Pons (tissue), 1 donor: ENCODE measurements at places on chromosomes 3 and 15.

- no peak for DNase-seq
Measured at GRCh38 chr3:13764161-13764560, 115.7 kb downstream of the WNT7A start.

DNA sequence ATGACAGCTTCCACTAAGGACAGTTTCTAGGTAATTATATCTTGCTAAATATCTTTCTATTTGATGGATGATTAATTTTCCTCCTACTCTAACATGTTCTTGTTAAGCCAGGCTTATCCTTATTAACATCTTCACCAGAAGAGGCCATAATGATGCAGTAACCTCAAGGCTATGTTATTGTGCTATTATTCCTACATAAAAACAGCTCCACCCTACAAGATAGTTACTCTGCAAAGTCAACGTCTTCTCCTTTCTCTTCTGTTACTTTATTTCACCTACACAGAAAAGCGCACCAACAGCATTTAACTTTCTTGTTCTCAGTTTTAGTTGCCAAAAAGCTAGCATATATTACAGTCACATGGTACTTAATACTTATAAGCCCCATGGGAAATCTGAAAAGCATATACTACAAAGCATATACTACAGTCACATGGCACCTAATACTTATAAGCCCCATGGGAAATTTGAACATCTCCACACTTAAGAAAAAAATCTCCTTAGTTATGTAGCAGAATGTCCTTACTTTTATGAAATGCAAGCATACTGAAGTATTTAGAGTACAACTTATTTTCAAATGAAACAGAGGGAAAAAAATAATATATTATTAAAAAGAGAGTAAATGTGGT, 13.4 kb downstream of the ADAM10 start:
- no peak for DNase-seq

- DNase-seq, result peak; percentile 91
Measured at GRCh38 chr3:185439745-185440466, 58.9 kb downstream of the TMEM41A start.

GRCh38 chr3:186988806-186989205, 58.5 kb downstream of the ST6GAL1 start:
- no peak for DNase-seq

DNA sequence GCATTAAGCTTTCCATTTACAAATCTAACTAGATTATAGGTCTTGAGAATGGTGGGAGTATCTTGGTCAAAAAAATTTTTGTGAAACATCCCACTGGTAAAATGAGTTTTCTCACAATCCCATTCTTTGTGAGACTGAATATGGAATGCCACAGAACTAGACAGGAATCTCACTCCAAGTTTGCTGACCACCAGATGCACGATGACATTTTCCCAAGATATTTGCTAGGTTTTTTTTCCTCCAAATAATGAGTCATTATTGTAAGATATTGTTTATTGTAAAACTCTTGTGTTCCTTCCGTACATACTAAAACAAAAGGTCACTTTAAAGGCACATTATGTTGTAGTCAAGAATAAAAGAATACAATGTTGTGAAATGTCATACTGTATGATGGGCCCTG, 53.9 kb downstream of the COPS2 start:
- DNase-seq, result no peak

DNA sequence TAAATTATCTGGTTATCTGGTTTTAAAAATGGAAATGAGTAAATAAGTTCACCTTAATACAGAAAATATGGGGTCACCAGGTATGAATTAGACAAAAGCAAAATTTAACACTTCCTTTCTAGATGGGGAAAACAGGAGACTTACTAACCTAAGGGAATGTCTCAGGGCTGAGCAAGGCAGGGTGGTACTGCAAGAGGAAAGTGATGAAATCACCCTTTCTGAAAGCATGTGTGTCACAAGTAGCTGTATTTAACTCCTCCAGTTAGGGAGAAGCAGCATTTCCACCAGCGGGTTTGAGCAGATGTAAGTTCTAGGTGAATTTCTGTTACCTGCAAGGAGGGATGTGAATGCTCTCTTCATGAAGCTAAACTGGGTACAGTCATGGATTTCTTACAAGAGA, 629.1 kb downstream of the MECOM start:
- no peak for DNase-seq

GRCh38 chr3:119315600-119316312, 21.6 kb downstream of the ARHGAP31 start:
- no peak for DNase-seq

DNA sequence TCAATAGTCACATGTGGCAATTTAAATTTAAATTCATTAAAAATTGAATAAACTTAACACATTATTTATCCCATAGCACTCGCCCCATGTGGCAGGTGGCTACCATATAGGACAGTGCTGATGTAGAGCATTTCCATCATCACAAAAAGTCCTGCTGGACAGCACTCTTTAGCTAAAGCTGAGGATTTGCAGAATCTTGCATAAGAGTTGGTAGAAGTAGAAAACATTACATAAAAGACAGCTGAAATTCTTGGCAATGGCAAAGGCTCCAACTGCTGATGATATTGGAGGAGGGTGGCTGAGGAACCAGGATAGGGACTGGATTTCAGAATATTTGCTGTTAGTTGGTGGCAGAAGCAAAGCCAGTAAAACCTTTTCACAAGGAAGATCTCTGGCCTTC, 230.7 kb upstream of the SATB1 start:
- no peak for DNase-seq

GRCh38 chr15:36815786-36816185, 236.4 kb downstream of the CDIN1 start:
- DNase-seq, result no peak

DNA sequence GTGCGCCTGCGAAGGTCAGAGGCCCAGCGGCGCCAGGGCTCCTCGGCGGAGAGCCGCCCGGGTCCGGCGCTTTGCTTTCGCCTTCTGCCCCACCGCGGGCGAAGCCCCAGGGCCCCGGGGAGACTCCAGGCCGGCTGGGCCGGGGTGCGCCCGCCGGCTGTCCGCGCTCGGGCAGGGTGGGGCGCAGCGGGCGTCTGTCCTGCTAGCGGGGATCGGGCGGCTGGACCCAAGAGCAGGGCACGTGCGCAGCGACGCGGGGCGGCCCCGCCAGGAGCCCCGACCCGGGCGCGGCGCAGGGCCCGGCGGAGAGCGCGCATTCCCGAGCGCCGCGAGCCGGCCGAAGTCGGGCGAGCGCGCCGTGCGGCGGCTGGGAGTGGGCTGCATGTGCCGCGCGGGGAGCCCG, 569 bp upstream of the ALDH1A3 start:
- no peak for DNase-seq

DNA sequence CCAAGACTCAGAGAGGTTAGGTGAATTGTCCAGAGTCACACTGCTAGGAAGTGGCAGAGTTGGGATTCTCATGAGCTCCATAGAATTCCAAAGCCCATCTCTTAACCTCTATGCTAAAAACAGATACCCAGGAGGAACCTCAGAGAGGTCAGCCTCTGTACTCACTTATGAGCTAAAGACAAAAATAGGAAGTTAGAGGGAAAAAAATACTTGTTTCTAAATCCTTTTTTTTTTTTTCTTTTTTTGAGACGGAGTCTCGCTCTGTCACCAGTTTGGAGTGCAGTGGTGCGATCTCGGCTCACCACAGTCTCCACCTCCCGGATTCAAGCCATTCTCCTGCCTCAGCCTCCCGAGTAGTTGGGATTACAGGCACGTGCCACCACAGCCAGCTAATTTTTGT, 31.4 kb downstream of the FSD2 start:
- peak; percentile 1 for DNase-seq
